Daoy (cell line): ENCODE measurements at places on chromosomes 12 and 14. TPM values are rescaled to one million over a fixed set of nuclear protein-coding genes. Genes with fewer than 3 reads are reported as not detected.

GRCh38 chr12:96534339-96534738 is 45.0 kb downstream of the CFAP54 start:
- DNase-seq = peak; percentile 5

- no peak for DNase-seq
These were observed 155.3 kb downstream of the ADAMTS20 start for GRCh38 chr12:43396671-43397070.

Gene GLI1
- 0.57 and 2.1 TPM in 2 replicates for total RNA-seq

DNA sequence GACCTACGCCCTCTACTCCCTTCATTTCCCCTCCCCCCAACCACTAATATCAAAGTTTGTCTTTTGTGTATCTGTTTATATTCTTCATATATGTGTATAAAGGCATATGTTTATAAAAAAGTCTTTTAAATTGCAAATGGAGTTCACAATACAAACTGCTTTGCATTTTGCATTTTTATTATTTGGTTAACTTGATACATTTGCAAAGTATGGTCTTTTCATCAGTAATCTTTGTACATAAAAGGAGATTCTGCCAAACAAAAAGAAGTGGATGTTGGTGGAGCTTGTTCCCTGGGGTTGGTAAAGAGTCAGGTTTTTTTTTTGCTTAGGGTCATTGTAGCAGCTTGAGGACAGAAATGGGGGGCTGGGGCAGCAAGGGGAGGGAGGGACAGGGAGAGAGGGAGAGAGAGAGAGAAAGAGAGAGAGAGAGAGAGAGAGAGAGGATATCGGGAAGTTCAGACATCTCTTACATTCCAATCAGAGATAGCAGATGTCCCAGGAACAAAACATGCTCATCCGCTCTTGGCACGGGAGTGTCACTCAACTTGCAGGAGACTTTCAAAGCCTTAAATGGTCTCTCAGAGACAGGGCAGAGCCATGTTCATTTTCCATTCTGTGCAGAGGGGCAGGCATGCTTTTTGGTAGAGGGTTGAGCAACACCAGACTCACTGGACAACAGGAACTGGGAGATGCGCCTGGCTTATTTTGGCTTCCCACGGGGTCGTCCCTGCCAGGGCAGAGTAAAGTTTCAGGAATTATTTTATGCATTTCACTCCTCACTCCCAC is 44.8 kb upstream of the TBX5 start:
- DNase-seq = no peak

DNA sequence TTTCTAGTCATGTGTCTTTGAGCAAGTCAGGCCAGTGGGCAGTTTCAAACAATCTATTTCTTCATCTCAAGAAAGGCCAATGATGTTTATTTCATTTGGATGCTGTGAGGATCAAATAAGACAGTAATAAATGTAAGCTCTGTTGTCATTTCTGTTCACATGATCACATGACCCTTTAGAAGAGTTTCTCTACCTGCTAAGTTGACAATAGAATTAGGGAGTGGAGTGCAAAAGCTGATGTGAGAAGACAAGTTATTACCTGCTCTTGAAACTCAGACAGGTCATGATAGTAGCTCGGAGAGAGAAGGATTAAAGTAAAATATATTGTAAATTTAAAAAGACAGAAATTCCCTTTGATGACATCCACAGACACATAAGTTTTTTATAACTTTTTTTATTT is 37.3 kb upstream of the DCN start:
- no peak for DNase-seq

Gene HOXC10
- total RNA-seq = 5.3 and 18.7 TPM in 2 replicates

GRCh38 chr14:96268431-96269358 is 12.7 kb downstream of the BDKRB1 start:
- peak; percentile 97 for DNase-seq

- DNase-seq = peak; percentile 8
These were observed 3.2 kb upstream of the SPTSSA start for GRCh38 chr14:34465069-34465859.

Gene DACT1
- total RNA-seq = 18.3 and 19.8 TPM in 2 replicates

Gene OTUB2
- total RNA-seq = 2.7 and 3.1 TPM in 2 replicates

- DNase-seq = no peak
These were observed 59.3 kb upstream of the CNTN1 start for GRCh38 chr12:40632933-40633332.

Gene ENDOU
- total RNA-seq = 0.11 TPM in 1 of 2 replicates, not detected in the other

- DNase-seq = no peak
These were observed 116.7 kb downstream of the BEGAIN start for GRCh38 chr14:100470523-100470897.

- DNase-seq = peak; percentile 85
These were observed 279.1 kb downstream of the TTC6 start for GRCh38 chr14:37874429-37875109.

- DNase-seq = no peak
These were observed 10.8 kb upstream of the KRT8 start for GRCh38 chr12:52915637-52916036.

GRCh38 chr14:75578786-75579337 is 442 bp downstream of the FLVCR2 start:
- no peak for DNase-seq

GRCh38 chr14:61649283-61649682 is 46.0 kb upstream of the HIF1A start:
- DNase-seq = no peak

DNA sequence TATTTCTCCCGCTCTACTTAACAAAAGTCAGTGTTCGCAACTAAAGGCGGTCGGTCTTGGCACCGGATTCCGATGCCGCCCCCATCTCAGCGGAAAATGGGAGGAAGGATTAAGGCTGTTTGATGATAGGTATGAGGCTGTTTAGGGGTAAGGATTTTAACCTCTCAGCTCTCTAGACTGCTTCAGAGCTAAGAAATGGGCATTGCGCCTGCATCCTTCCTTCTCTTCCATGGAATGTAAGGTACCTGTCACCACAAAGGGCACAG is 1.4 kb downstream of the COCH start:
- DNase-seq = no peak

Gene MDM1
- 20.5 and 21.6 TPM in 2 replicates for total RNA-seq

DNA sequence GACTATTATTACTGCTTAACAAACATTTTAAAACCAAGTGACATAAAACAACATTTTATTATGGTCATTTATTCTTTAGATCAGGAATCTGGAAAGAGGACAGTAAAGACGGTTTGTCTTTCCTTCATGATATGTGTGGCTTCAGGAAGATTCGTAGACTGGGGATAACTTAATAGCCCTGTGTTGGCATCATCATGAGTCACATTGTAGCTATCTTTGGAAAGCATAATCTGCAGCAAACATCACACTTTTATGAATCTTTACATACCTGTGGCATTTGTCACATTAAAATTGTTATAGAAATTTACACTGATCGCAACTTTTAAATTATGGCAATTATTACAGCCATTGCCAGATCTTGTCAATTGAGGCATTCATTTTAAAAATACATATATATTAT is 397.1 kb downstream of the NOVA1 start:
- peak; percentile 66 for DNase-seq

Gene ADCK1
- 1.4 and 5.4 TPM in 2 replicates for total RNA-seq

Gene KRT86
- total RNA-seq = 0.40 and 0.65 TPM in 2 replicates

Gene KRT75
- total RNA-seq = 1.1 and 2.7 TPM in 2 replicates

DNA sequence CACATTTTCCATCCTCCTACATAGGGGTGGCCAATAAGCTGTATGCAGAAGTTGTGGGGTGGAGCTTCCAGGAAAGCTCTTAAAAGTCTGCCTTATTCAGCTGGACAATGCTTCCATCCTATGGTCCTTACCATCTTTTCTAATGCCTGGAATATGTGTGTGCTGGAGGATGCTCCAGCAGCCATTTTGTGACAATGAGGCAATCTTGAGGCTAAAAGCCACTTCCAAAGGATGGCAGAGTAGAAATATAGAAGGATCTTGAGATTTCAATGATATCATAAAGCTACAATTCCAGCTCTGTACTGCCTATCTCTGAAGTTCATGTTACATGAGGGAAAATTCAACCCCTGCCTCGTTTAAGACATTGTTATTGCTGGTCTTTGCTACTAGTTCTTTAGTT is 95.7 kb downstream of the APAF1 start:
- no peak for DNase-seq

- no peak for DNase-seq
These were observed 451.3 kb downstream of the FOXG1 start for GRCh38 chr14:29217813-29218450.

Gene DENND5B
- total RNA-seq = 13.2 and 18.1 TPM in 2 replicates

DNA sequence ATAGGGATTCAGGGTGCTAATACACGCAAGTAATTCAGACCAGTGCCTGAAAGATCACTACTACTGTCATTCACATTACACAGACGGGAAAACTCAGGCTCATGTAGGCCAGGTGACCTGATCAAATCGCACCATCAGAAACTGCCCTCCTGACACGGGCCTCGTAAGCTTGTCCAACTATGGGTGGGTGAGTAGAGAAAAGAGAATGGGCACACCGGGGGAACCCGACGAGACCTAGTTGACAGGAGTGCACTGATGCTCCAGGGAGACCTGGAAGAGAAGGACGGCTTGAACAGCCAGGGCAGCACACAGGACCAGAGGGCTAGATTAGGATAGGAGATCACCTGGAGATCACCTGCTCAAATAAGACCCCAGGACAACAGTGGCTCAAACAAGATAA is 166.9 kb upstream of the DIO3 start:
- DNase-seq = no peak

- no peak for DNase-seq
These were observed 302.6 kb downstream of the FOXG1 start for GRCh38 chr14:29069228-29069627.

DNA sequence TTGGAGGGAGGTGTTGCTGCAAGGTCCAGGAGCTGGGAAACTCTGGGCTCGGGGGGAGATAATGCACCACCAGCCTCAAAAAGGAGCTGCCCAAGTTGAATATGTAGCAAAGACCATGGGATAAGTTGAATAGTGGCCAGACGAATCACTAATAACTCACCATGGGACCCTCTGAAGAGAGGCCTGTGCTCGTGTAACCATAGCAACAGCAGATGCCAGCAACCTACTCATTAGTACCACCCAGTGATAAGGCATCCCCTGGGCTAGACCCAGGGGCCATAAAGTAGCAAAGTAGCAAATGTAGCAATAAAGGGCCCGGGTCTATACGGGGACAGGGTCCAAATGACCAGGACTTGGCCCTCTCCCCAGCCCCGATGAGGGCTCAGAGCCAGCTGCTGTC is 328.0 kb downstream of the DPF3 start:
- no peak for DNase-seq

Gene TAS2R42
- not detected in 2 replicates for total RNA-seq

DNA sequence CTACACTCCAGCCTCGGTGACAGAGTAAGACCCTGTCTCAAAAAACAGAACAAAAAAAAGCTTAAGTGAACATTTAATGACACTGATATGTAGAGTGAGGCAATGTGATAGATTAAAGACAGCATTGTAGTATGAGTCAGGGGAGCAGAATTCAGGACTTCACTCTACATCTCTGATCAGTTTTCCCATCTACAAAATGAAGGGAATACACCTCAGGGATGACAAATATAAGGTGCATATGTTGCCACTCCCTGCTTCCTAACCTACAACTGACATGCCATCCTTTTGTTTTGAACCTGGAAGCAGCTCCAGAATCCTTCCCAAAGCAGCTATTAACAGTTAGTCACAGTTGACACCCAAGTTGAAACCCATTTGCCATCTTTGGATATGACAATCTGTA is 30.9 kb upstream of the STRN3 start:
- DNase-seq = no peak

- DNase-seq = peak; percentile 53
These were observed at the start of gene ARHGDIB for GRCh38 chr12:14961466-14962152. ARHGDIB (minus strand) TSS chr12:14961601; CDS start chr12:14950712, 10,889 bp downstream.

- DNase-seq = no peak
These were observed 65.9 kb downstream of the CACNA1C start for GRCh38 chr12:2118481-2119255.

Gene DCP1B
- total RNA-seq = 7.6 and 8.3 TPM in 2 replicates

DNA sequence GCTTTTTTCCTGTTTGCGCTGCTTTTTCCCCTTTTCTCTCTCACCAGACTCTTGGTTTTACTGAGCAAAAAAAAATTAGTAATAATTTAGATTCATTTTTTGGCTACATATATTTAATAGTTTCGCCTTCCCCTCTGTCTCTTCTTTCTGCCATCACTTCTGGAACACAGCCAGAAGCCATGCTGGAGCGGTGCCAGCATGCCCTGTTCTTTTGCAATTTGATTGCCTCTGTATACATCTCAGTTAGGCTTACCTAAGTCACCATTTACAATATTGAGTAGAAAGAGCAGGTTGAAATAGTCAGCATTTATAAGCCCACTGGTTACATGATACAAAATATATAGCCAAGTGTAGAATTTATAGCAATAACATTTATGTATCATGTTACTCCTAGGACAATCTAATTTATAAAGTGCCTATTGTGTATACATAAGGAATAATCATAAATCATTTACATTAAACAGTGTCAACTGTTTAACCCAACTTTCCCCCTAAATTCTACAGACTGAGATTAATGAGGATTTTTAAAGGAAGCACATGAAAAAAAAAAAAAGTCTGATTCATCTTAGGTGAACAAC is 413.8 kb upstream of the SOX5 start:
- peak; percentile 9 for DNase-seq

- peak; percentile 70 for DNase-seq
These were observed 197.4 kb upstream of the PRMT8 start for GRCh38 chr12:3293446-3294161.

DNA sequence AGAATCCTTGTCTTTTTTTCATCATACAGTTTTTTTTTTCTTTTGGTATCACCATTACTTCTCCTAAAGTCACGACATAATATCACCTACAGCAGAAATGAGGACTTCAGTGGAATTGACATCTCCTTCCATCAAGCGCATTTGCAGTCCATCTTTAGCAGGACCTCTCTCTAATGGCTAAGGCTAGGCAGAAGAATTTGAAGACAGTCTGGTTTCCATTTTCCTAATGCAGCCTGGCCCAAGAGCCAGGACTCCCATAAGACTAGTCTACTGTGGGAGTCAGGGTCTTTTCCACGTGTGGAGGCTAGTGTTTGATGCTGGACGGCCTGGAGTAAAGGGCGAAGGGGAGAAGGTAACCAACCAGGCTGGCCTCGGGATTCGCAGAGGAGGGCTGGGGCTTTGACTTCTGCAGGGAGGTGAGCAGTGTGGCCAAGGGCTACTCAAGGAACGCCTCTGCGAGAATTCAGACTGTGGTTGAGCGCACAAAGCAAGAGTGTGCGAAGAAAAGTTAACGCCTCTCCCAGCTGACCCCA is 769 bp upstream of the ZNF740 start:
- no peak for DNase-seq

Gene CLEC4A
- 0.42 TPM in 1 of 2 replicates, not detected in the other for total RNA-seq

- peak; percentile 36 for DNase-seq
These were observed 6.7 kb downstream of the LRTM2 start for GRCh38 chr12:1826867-1827705.
